ENCODE measurements at places on chromosomes 2 and 18. TPM values are rescaled to one million over a fixed set of nuclear protein-coding genes. Genes with fewer than 3 reads are reported as not detected.

GRCh38 chr2:181183878-181184542 is 203.6 kb downstream of the UBE2E3 start:
- no peaks in the 10 kb centered on the region for H3K27me3 ChIP-seq
- peak; percentile 22 for DNase-seq
- no peaks in the 10 kb centered on the region for H3K4me1 ChIP-seq
- no peaks in the 10 kb centered on the region for H3K36me3 ChIP-seq
- no peak overlapping the region for H3K4me3 ChIP-seq

DNA sequence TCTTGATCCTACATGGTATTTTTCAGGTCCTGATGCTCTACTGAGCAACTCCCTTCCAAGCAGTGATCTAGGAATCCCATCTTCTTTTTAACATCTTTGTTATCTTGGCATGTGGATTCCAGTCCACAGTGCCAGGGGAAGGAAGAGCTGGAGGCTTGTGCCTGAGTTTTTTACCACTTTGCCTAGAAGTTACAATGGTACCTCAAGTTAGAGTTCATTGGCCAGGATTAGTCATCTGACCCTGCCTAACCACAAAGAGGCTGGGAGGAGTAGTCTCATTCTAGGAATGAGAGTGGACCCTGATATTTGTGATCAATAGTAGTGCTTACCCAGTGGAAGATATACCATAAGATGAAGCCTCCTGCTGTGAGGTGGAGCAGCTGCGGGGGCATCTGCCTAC is 109.3 kb downstream of the ADCYAP1 start:
- H3K36me3 ChIP-seq = no peaks in the 10 kb centered on the region
- no peak for DNase-seq
- no peak overlapping the region for H3K27ac ChIP-seq
- no peaks in the 10 kb centered on the region for H3K27me3 ChIP-seq
- H3K4me3 ChIP-seq = no peak overlapping the region
- no peaks in the 10 kb centered on the region for H3K4me1 ChIP-seq

GRCh38 chr2:112776113-112776512 is 8.2 kb downstream of the IL1A start:
- no peaks in the 10 kb centered on the region for H3K36me3 ChIP-seq
- no peak for DNase-seq
- H3K4me3 ChIP-seq = no peak overlapping the region
- H3K4me1 ChIP-seq = no peaks in the 10 kb centered on the region
- H3K27ac ChIP-seq = no peak overlapping the region

DNA sequence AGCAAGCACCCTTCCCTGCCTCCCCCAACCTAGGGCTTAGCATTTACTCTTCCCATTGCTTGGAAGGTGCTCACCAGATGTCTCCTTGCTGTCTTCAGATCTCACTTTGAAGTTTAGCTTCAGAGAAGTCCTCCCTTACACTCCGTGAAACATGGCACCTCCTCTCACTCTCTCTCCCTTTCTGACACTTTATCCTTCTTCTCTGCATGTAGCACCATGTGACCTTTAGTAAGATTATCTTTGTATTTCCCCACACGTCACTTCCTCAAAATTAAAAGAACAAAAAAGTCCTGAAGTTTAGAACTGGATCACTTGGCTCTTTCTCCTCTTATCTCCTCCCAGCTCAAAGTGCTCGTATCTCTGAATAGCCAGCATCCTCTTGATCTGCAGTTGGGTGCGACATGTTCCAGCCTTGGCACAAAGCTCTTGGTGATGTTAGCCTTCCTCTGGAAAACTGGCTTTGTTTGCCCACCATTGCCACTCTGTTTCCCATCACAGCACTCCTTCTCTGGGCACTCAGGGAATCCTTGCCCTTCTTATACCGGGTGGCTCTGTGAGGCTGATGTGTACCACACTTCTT is 40.6 kb upstream of the EPAS1 start:
- no peak overlapping the region for H3K4me3 ChIP-seq
- H3K4me1 ChIP-seq = no peaks in the 10 kb centered on the region
- H3K36me3 ChIP-seq = no peaks in the 10 kb centered on the region
- no peak for DNase-seq
- H3K27me3 ChIP-seq = peaks cover 7% of the 10 kb centered on the region
- H3K27ac ChIP-seq = no peak overlapping the region

- H3K27me3 ChIP-seq = no peaks in the 10 kb centered on the region
- no peaks in the 10 kb centered on the region for H3K4me1 ChIP-seq
Observed at GRCh38 chr2:136164280-136164776, 46.4 kb upstream of the CXCR4 start.

- H3K36me3 ChIP-seq = no peaks in the 10 kb centered on the region
- peaks cover 6% of the 10 kb centered on the region for H3K4me1 ChIP-seq
- H3K4me3 ChIP-seq = no peak overlapping the region
- H3K27ac ChIP-seq = no peak overlapping the region
- DNase-seq = no peak
Observed at GRCh38 chr18:44696892-44697291, 16.2 kb downstream of the SETBP1 start.

DNA sequence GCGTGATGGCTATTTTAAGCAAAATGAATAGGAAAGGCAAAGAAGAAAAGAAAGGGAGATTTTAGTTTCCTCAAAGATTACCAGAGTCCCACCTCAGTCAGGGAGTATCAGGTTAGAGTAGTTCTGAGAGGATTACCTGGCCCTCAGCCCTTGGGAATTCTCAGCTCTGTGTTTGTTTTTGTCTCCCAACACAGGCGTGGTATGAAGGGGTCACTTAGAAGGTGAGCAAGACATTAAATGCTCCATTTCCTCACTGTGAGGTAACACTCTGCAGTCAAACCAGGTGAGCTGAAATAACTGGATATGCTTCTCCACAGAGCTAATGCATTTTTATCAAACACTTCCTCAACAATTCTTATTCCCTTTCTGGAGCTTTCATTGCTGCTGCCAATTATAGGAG is 232.2 kb downstream of the IKZF2 start:
- H3K4me1 ChIP-seq = no peaks in the 10 kb centered on the region
- H3K4me3 ChIP-seq = no peak overlapping the region
- H3K27ac ChIP-seq = no peak overlapping the region

DNA sequence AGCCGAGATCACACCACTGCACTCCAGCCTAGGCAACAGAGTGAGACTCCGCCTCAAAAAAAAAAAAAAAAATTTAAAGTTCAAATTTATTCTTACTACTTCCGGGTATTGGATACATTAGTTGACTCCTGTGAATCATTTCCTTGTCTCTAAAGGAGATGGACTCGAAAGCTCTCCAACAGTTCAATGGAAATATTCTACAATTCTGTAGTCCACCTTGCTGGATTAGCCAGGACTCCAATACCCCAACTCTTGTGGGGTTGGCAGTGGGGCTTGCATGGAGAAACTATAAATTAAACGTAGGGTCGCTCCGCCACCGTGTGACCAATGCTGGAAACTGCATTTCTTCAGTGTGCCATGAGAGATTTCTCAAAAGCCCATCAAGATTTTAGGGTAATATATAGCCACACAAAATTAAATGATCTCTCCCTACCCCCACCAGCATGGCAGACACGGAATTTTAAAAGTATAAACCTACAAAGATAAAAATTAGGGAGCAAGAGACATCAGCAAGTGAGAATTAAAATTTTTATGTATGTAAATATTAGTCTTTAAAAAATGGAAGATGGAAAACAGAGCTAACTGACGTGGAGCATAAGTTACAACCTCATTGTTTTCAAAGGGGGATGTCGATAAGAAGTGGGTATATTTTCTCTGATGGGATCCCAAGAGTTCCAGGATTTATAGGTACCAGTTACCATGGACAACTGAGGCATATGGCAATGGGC is 27.8 kb upstream of the GAREM2 start:
- no peaks in the 10 kb centered on the region for H3K36me3 ChIP-seq
- H3K4me1 ChIP-seq = no peaks in the 10 kb centered on the region
- peak; percentile 37 for DNase-seq
- H3K27ac ChIP-seq = no peak overlapping the region
- no peak overlapping the region for H3K4me3 ChIP-seq
- H3K27me3 ChIP-seq = no peaks in the 10 kb centered on the region

GRCh38 chr2:163625632-163626031 is 110.2 kb downstream of the FIGN start:
- no peak overlapping the region for H3K27ac ChIP-seq
- no peaks in the 10 kb centered on the region for H3K4me1 ChIP-seq
- H3K27me3 ChIP-seq = no peaks in the 10 kb centered on the region
- no peak overlapping the region for H3K4me3 ChIP-seq
- H3K36me3 ChIP-seq = no peaks in the 10 kb centered on the region

GRCh38 chr18:23662309-23663263 is at the start of gene ANKRD29:
ANKRD29 (minus strand) TSS chr18:23662911; CDS start chr18:23662730, 181 bp downstream.
- H3K27ac ChIP-seq = no peak within 1 kb of the TSS
- H3K27me3 ChIP-seq = peaks cover 17% of the 10 kb centered on the region
- H3K4me3 ChIP-seq = peak within 1 kb of the TSS; percentile 49
- no peaks in the 10 kb centered on the region for H3K4me1 ChIP-seq
- peak; percentile 17 for DNase-seq

DNA sequence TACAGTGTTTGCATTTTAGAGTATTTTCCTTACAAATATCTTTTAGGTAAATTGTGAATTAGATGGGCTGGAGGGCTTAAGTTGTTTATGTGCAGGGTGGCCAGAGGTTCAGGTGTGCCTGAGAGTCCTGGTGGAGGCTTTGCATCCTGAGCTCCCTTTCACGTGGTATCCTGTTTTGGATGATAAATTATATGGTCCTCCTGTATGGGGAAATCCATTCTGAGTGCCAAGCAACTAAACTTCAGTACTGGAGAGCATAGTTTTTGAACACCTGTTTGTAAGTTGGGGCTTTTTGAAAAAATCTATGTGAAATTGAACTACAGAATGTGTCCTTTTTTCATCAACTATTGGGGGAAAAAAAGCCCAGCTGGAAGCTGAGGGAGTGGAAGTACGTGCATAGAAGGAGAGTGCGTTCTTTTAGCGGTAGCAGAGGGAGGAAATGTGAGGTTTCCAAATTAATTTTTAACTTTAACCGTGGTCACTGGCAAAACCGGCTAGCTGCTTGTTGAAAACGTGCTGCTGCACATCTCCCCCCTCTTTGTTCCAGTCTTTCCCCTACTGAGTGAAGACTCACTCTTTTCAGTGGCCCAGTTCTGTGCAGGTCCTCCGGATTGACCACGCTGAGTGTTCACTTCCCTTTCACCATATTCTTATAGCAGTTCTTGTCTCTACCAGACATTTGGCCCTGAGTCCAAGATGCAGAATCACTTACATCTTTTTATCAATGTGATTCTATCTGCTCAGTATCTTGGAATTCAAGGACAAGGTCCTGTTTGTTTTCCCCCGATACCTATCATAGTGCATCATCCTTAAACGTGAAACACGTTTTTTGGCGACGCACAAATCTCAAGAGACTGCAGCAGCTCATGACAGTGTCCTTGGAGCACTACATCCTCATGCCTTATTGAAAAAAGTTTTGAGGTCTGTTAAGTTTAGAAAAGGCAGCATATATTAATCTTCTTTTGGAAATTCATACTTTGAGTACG is 15.3 kb downstream of the CNOT11 start:
- H3K27me3 ChIP-seq = no peaks in the 10 kb centered on the region
- H3K4me3 ChIP-seq = no peak overlapping the region
- peaks cover 11% of the 10 kb centered on the region for H3K36me3 ChIP-seq

DNA sequence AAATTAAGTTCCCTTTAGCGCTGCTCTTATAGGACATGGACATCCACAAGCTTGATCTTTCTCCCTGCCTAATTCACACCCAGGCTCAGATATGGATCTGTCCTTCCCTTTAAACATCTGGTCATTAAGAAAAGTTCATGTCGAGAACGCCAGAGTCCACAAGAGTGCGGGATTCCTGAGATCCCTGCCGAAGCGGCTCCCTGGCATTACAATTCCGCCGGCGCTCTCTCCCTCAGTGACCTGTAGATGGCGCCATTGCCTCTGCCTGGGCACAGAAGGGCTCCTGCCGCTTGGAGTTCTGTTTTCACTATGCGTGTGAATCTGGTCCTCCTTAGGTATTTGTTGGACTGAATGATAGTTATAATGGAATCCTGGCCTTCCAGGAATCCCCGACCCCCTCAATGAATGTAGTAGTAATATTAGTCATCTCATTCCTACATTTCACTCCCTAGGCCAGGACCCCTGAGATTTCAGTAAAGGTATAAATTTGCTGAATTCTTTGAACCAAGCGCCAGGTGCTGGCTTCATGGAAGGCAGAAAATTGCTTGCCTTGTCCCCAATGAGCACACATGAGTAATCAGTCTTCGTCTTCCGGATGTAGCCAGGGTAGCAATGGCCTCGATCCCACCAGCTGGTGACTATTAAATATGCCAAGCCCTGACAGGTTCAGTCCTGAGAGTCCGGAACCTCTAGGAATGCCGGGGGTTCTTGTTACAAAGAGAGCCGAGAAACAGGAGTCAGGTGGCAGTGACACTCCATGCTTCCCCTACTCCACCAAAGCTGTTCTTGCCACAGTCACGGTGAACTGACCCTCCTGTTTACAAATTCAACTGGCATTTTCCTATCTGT is 26.4 kb upstream of the CD207 start:
- peaks cover 22% of the 10 kb centered on the region for H3K27me3 ChIP-seq
- H3K4me3 ChIP-seq = no peak overlapping the region
- no peaks in the 10 kb centered on the region for H3K4me1 ChIP-seq
- peak; percentile 72 for DNase-seq
- no peak overlapping the region for H3K27ac ChIP-seq

- no peaks in the 10 kb centered on the region for H3K36me3 ChIP-seq
- H3K4me3 ChIP-seq = no peak overlapping the region
- peaks cover 3% of the 10 kb centered on the region for H3K27me3 ChIP-seq
- DNase-seq = no peak
- no peaks in the 10 kb centered on the region for H3K4me1 ChIP-seq
Observed at GRCh38 chr2:71611247-71611646, 157.9 kb downstream of the DYSF start.

DNA sequence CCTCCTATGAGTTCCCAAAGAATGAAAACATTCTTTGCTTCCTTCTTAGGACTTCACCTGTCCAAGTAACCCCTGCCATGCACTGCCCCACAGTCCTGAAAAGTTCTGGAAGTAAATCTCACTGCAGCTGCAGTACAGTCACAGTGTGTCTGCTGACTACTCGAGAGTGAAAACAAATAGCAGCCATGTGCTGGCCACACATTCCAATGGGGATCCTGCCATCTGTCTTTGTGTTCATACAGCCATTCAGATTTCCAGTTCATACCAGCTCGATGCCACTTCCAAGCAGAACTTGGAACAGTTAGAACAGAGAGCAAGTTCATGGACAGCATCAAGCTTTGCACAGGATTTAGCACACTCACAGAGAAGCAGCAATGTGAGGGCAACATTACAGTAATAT is 629.9 kb upstream of the ACVR2A start:
- H3K27me3 ChIP-seq = no peaks in the 10 kb centered on the region
- H3K27ac ChIP-seq = no peak overlapping the region
- DNase-seq = peak; percentile 29

The OR6B2 gene
- total RNA-seq = not detected

The IL1F10 gene
- total RNA-seq = not detected

The YWHAQ gene
- 323 TPM for total RNA-seq

The GPD2 gene
- 46.6 TPM for total RNA-seq

The CRIM1 gene
- total RNA-seq = 135 TPM

The NT5DC4 gene
- not detected for total RNA-seq

The NOSTRIN gene
- total RNA-seq = not detected

The ANTXR1 gene
- 45.5 TPM for total RNA-seq

The PID1 gene
- 8.2 TPM for total RNA-seq

The GREB1L gene
- 0.26 TPM for total RNA-seq
